ENCODE measurements at places on chromosomes 13 and 19.

DNA sequence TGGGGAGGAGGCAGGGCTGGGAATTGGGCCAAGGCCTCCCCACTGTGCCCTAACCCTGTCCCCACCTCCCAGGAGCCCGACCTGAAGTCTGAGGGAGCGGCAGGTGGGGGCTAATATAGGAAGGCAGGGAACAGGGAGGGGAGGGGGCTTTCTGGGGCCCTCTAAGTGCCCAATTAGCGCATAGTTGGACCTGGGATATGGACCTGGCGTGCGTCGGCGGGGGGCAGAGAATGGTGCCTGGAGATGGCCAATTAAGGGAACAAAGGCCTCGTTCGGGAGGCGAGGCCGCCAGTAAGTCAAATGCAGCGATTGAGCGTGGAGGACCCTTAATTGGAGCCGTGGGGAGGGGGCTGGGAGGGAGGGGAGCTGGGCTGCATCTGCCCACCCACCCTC lies at the start of gene C19orf85:
Gene C19orf85 (minus strand): TSS at position 90 of the 393 bp plus-strand sequence. CDS start 197 bp downstream, outside the sequence.
- no peak for DNase-seq

DNA sequence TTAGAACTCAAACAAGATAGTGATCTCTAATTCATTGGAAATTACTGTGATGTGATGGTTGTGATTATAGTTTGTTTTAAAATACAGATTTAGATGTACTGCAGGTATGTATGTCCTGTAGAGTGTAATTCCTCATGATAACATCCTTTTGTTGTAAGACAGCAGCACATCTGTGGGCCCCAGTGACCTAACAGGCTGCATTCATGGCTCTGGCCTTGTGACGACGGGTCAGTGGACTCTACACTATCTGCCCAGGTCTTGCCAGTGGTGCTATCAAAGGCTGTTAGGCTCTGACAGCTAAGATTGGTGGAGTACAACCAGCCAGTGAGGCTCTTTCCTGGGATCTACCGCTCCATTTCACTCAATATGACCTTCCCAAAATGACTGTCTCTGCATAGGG lies 158.4 kb downstream of the MTUS2 start:
- no peak for DNase-seq

DNA sequence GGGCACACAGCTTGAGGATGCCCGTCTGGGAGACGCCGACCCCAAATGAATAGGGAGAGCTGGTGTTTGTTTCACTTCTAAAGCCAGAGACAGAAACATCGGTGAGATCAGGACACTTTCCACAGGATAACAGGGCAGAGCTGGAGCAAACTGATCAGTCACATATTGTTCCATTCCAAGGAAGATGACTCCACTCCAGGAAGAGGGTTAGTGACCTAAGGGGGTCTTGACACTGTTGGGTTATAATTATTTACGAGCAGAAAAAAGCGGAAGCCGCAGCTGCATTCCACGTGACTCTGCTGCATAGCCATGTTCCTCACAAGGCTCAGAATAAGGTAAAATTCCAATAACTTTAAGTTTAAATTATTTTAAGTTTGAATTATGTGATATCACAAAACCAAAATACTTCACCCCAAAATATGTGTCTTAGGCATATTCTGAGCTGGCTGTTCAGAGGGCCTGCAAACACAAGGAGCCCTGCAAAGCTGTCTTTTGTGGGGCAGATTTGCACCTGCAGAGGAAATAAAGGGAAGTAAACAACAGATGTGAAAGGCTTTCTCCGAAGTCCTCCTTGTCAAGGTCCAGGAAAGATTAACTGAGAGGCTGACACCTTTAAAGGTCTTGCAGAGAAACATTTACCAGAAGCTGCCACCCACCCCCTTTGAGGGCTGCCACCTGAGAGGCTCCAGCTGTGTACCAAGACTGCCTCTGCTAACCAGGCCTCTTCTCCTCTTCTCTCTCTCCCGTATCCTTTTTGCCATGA lies 819.2 kb downstream of the UQCRFS1 start:
- no peak for DNase-seq

DNA sequence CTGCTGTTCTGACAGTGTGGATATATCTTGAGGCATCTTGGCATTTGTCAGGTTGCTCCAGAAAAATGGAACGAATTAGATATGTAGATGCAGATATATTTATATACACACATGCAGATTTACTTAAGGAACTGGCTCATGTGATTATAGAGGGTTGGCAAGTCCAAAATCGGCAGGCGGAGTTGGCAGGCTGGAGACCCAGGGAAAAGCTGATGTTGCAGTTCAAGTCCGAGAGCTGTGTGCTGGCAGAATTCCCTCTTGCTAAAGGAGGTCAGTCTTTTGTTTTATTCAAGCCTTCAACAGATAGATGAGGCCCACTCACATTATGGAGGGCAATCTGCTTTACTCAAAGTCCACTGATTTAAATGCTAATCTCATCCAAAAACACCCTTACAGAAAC lies 24.4 kb upstream of the CSNK1A1L start:
- DNase-seq = no peak

DNA sequence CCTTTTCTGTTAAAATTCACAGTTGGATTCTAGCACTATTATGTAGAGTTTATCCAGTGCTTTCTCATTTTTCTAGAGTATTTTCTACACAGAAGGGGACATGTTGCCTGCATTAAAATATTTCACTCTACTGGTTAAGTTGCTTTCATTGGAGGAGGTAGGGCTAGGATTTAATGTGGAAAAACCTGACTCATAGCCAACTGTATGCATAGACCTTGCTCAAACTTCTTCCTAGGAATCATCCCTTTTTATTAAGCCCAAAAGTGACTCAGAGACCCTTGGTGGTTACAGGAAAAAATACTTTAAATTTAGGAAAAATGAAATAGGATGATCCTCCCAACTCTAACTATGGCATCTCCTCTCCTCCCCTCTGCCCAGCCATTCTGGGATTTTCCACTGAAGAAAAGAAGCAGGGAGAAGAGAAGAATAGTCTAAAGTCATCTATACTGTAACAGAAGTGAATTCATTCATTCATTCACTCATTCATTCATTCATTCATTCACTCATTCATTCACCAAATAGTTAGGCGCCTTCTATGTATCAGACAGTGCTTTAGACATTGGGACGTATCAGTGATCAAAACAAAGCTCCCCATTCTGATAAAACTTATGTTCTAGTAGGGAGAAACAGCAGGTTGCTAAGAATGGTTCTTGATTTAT lies 109.0 kb upstream of the HTR2A start:
- DNase-seq = no peak
